ENCODE measurements at places on chromosomes 7 and 10.

GRCh38 chr10:58836991-58837575 lies 324.4 kb downstream of the BICC1 start:
- no peak for DNase-seq

DNA sequence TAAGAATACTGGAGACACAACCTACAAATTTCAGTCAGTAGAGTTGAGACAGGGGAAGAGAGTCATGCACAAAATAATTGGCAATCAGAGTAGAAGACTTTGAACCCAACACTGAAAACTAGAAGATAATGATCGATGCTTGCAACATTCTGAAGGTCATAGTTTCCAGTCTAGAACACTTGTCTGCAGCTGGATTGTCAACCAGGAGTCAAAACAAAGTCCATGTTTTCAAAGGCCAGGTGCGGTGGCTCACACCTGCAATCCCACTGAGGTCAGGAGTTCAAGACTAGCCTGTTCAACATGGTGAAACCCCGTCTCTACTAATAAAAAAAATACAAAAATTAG lies 26.8 kb upstream of the SMURF1 start:
- DNase-seq = no peak

DNA sequence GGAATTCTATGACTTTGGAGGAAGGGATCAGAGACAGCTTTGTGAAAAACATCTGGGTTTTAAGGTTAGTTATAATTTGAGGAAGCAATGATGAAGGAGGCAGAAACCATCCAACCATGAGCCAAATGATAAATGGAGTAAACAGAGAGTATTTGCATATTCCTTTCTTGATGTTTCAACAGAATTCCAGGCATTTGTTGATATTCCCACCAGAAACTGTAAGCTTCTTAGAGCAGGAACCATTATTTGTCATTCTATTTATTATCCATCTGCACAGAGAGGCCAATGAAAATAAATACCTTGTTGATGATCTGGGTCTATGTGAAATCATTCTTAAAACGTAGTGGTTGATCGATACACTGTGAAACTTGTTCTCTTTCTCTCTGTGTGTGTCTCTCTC lies 715.3 kb downstream of the INHBA start:
- no peak for DNase-seq

DNA sequence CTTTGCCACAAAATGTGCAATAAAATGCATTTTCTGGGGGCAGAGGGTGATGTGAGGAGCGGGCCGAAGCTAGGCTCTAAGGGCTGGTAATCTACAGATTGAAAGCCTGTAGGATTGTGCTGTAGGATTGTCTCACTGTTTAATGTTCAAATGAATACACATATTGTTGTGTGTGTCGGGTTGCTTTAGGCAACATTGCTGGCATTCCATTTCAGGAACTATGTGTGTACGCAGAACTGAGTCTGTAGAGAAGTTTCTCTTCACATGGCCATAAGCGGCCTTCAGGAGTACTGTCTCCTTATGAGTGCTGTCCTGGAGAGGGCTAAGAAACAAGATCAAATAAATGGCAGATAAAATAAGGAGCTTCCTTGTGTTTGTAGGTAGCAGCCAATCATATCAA lies 540.2 kb downstream of the GATA3 start:
- no peak for DNase-seq

DNA sequence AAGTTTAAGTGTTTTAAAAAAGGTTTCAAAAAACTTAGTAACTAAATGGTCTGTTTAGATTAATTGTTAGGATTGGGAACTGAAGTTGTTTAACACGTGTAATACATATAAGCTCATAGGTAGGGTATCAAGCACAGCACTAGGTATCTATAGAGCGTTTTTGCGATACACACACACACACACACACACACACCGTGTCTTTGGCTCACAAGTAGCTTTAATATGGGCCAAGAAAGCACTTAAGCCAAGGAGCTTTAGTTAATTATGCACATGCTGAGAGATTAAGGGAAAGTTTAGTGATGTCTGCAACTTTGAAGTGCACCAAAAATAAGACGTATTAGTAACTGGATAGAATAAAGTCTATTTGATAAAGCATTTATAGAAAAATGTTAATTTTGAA lies 93.8 kb upstream of the CNTNAP2 start:
- DNase-seq = no peak

- no peak for DNase-seq
These were observed 3.9 kb upstream of the NMT2 start for GRCh38 chr10:15172306-15172840.

DNA sequence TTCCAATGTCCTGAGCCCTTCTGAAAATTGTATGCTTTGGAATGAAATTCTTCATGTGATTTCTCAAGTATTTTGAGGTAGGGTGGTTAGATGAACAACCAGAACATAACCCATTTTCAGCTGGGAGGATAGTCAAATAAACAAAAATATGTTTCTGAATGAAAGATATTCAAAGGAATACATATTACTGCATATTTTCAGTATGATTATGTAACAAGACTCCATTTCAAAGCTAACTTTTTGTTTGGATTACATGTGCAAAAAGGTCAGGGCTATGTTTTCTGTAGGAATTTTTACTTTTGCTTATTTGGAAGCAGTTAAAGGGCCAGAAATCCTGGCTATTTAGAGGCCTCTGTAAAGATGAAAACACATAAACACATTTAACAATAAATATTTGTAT lies 27.7 kb downstream of the CDK6 start:
- DNase-seq = no peak

DNA sequence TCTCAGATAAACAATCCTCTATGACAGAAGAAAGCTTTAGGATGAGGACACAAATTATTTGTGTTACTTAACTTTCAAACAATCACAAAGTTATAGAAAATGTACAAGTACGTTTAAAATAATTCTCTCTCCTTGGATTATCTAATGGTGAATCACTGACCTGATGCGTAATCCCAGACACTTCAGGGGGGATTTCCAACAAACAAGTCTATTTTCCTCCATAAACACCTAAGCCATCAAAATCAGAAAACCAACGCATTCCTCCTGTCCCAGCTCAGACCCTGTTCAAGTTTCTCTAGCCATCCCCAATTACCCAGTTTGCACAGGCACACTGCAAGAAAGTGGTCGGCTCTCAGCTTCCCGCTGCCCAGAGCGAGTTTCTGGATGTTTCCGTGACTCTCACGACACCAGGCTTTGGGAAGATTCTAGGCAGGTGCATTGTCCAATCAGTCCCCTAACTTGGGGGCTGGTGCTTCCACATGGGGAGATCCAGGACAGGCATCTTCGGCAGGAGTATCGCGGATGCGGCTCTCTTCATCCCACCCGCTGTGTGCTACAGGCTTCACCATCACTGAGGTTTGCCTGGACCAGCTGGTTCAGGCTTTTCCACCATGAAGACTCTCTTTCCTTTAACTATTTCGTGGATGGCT lies 200.0 kb downstream of the ZMYND11 start:
- DNase-seq = no peak

- DNase-seq = no peak
These were observed 68.6 kb upstream of the MEOX2 start for GRCh38 chr7:15755061-15755460.

DNA sequence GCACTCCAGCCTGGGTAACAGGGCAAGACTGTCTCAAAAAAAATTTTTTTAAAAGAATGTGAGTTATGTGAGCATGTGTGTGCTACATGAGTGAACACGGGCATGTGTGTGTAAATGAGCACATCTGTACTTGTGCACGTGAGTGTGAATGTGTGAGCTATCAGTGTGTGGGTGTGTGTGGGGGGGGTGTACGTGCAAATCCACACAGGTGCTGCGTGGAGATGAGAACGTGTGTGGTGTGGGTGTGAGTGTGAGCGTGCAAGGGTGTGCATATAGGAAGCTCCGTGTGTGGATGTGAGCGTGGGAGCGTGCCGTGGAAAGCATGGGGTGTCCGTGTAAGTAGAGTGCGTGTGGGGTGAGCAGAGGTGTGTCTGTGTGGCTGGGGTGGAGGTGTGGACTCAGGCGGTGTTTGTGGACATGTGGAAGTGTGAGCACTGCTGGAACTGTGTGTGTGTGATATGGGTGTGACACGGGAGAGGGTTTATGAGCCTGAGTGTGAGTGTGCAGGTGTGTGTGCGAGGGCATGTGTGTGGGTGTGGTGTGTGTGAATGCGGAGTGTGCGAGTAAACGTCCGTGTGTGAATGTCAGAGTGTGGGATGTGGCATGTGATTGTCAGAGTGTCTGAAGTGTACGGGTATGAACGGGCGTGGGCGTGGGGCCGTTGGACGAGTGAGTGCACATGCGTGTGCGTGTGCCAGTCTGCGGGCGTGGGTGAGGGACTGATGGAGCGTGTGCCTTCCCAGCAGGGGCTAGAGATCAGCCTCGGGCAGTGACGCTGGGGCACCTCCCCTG lies 45.9 kb upstream of the TNRC18 start:
- DNase-seq = no peak

DNA sequence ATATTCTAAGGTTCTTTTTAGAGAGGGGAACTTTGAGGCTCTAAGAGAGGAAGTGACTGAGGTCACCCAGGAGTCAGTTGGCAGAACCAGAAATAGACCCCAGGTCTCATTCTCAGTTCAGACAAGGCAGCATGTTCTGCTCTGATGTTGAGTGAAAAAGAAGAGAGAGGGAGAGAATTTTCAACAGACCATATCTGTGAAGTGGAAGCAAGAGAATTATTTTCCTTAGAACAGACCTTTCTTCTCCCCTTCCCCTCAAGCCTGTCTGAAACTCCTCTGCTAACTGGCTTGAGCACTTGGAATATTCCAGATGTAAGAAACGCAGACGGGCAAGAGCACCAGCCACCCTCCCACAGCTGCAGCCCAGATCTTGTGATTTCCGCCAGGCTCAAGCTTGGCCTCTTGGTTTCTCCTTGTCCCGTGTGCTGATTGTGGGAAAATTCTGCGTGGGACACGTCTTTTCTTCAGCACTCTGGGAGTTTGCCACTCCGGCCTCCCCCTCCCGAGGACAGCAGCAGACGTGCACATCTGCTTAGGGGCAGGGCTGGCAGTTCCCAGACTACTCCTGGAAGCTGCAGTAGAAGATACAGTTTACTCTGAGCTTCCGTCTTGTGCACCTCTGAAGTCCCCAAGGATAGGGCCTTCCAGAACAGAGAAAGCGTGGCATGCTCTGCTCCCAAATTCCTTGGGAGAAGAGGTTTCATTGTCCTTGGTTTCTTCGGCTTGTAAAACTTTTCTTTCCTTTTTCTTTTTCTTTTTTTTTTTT lies 22.7 kb upstream of the IKZF1 start:
- DNase-seq = no peak

DNA sequence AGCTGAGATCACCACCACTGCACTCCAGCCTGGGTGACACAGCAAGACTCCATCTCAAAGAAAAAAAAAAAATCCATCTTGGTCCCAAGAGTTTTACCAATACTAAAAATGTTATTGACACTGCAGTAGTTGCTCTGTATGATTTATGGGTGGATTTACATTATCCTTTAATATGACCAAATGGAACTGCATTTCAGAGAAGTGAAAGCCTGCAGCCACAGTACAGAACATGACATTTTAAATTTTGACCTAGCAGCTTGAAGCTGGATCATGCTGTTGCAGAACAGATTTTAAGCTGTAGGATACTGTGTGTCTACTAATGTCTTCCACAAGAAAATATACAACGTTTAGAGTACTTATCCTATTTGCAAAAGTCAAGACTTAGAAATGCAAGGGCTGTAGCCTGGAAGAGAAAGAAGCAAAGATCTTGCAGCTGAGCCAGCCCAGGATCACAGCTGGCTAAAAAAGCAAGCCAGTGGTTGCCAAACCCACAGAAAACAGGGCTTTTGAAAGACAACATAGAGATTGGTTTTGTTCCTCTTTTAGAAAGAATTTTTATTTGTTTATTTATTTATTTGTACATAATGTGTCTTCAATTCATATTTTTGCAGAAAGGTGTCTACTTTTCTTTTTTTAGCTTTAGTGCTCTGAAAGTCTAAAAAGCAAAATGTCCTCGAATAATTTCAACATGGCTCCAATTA lies 55.2 kb upstream of the WNT16 start:
- no peak for DNase-seq

DNA sequence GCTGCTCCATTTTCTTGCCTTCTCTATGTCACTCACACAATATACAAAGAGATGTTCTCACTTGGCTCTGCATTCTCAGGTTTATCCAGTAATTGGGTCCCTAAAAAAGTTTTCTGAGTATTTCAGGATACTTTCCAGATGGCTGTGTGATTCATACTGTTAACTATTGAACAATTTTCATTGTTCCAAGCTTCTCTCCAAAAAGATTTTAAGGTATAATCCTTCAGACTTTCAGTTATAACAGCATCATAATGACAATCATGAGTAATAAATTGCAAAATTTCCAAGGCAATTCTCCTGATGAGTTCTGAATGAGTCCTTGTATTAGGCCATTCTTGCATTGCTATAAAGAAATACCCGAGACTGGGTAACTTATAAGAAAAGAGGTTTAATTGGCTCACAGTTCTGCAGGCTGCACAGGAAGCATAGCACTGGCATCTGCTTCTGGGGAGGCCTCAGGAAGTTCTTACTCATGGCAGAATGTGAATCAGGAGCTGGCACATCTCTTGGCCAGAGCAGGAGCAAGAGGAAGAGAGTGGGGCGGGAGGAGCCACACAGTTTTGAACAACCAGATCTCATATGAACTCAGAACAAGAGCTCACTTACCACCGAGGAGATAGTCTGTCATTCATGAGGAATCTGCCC lies 148.1 kb downstream of the SLC16A9 start:
- DNase-seq = no peak

GRCh38 chr7:119761776-119762175 lies 511.2 kb upstream of the KCND2 start:
- no peak for DNase-seq

DNA sequence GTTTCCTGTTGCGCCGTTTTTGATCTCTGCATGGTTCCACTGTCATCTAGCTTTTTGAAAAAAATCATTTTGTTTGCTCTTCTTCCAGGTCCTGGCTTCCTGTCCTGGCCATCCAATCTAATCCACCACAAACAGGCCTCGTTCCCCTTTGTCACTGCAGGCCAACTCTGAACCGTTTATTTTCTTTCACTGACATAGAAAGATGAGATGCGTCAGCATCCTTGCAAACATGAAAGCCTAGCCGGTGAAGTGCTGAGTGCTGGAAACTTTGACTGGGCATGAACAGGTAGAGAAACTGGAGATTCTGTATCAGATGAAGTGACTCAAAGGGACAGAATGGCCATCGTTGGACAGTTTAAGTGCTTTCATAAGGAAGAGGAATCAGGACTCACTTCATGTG lies 1247.8 kb downstream of the TYW1 start:
- DNase-seq = no peak

DNA sequence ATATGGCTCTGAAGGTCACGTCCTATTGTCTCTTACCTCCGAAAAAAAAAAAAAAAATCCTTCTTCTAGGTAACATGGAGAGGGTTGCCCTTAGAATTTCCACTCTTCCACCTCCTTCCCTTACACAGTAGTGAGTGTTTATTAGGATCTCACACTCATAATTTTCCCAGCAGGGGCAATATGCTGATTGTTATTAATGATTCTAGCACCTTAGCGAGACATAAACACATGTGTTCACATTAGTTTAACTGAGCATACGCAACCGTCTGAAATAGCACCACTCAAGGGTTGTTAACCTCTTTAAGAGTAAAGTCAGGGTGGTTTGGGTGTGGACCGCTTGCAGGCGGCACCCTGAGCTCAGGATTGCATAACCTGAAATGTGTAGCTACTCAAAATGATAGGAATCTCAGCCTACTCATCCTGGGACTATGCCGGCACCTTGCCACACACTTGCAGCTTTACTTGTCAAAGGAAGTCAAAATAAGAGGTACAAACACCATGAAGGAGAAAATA lies 52.2 kb downstream of the CPEB3 start:
- DNase-seq = no peak

- no peak for DNase-seq
These were observed 52.2 kb downstream of the IFIT5 start for GRCh38 chr10:89466599-89467035.
